ENCODE measurements at places on chromosomes 11 and 22.
A peak's percentile ranks its signal among the peaks of the same experiment; 100 is the strongest.

DNA sequence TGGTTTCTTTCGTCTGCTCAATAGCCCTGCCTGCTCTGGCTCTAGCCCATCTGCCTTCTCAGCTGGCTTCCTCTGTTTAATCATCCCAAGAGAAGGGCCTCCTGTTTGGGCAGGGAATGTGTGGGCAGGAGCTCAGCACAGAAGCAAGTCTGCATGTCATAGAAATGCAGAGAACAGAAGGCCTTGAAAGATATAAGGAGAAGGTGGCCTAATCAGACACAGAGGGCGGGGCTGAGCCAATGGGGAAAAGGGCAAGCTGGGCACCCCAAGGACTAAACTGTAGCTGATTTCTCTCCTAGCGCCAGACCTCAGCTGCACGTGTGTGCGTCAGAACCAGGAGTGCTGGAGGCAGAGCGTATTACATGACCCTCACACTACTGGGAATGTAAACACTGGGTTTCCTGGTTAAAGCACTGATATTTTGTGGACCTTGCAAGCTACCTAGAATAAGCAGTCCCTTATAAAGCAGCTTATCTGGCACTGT lies 7.6 kb upstream of the CCKBR start:
- DNase-seq, result no peak

DNA sequence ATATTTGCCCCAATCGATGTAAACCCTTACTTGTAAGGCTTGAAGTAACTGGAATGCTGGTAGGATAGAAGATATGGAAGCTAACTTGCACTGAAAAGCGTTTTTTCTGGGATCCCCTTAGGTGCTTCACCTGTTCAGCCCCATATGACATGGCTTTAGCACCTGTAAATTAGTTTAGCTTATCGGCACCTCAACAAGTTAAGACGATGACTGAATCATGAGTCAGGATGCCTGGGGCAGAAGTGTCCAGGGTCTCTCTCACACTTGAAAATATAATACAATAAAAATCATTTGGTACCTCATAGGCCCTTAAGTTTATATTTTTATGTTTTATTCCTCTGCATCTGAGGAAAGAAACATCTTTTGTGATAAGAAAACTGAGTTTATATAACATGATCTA lies 409.2 kb upstream of the LRRC4C start:
- DNase-seq, result no peak

GRCh38 chr11:42237701-42238235 lies 778.3 kb upstream of the LRRC4C start:
- DNase-seq, result no peak

- DNase-seq, result no peak
These were observed 93.8 kb upstream of the TOP3B start for GRCh38 chr22:22076361-22076760.

- DNase-seq, result no peak
These were observed 121.1 kb downstream of the NTM start for GRCh38 chr11:131491503-131491902.

DNA sequence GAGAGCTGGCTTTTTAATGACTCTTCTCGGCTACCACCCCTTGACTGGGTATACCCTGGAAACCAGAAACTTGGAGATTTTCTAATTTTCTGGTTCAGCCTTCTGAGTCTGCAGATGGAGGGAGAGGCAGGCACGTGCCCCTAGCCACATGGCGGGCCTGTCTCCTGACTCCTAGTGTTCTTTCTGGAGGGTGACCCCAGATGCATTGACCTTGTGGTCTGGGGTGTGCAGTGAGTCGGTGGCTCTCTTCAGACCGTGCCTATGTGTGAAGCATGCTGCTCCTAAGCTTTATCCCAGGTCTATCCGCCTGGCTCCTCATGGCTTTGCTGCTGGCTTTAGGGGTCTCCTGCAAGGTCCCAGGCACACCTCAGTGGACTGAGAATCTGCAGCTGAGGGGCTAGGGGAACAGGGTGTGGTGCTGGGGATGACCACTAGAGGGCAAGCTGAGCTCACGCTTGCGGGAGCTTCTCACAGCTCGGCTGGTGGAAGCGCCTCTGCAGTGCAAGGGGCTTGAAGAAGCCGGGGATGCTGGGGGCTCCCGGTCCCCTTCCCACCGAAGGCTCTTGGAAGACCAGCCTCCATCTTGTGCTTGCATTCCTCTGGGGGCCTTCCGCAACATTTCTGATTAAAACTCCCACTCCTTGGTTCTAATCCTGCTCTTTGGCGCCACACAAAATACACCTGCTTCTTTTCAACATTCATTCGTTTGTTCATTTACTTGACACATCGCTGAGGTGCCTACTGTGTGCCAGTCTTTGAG lies 51.8 kb downstream of the OTOG start:
- DNase-seq, result peak; percentile 63

- no peak for DNase-seq
These were observed 7.5 kb downstream of the TMEM138 start for GRCh38 chr11:61369372-61370348.
